ENCODE measurements at places on chromosomes 7 and 10. TPM values are rescaled to one million over a fixed set of nuclear protein-coding genes. Genes with fewer than 3 reads are reported as not detected.
A peak's percentile ranks its signal among the peaks of the same experiment; 100 is the strongest.

Gene TUBAL3
- 0.34 TPM for total RNA-seq

- no peak for DNase-seq
These were observed 22.9 kb upstream of the ELFN1 start for GRCh38 chr7:1646957-1647891.

Gene NOBOX
- not detected for total RNA-seq

DNA sequence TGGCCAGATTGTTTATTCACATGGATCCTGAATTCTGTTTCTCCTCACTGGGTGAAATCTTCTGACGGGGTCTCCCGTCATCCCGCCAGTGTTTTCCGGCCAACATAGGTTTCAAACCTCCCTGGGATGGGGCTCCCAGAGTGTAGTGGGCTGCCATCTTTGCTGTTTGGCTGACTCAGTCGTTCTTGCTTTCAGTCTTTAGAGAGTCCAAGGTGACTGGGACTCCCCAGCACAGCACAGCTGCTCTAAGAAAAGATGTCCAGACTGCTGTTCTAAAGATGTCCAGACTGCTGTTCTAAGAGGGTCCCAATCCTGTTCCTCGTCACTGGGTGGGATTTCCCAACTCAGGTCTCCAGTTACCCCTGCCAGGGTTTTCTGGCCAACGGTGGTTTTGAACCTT is 801.9 kb upstream of the IGFBP3 start:
- DNase-seq, result no peak

DNA sequence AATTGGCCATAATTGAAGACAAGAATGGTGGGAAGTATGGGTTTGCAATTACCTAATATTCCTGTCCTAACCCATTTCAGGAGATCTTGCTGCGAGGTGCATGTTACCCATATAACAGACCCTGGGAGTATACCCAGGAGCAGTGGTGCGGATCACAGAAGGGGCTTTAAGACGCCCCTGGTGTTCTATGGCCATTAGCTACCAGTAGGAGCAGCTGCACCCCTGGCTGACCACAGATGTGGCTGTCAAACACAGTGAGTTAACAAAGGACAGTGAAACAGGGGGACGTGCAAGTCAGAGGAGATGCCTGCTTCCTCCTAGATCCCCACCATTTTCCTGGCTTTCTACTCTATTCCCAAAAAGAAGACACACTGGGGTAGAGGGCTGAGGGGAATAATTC is 25.2 kb downstream of the AOC1 start:
- no peak for DNase-seq

Gene LRRC72
- total RNA-seq, result not detected

DNA sequence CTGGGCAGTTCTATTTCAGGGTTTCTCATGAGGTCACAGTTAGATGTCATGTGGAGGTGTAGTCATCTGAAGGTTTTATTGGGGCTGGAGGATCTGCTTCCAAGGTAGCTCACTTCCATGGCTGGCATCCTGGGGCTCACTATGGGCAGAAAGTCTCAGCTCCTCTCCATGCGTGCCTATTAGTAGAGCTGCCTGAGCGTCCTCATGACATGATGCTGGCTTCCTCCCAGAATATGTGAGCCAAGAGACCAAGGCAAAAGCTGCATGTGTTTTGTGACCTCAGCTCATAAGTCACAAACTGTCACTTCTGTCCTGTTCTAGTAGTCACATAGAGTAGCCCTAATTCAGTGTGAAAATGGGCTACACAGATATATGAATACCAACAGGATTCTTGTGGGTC is 524.4 kb downstream of the SUGCT start:
- DNase-seq, result no peak

GRCh38 chr10:79097021-79097872 is 28.5 kb downstream of the ZMIZ1 start:
- DNase-seq, result no peak

- peak; percentile 60 for DNase-seq
These were observed 146.2 kb upstream of the KLF6 start for GRCh38 chr10:3931224-3931623.

Gene CRYGN
- total RNA-seq, result not detected

Gene PITX3
- total RNA-seq, result not detected

DNA sequence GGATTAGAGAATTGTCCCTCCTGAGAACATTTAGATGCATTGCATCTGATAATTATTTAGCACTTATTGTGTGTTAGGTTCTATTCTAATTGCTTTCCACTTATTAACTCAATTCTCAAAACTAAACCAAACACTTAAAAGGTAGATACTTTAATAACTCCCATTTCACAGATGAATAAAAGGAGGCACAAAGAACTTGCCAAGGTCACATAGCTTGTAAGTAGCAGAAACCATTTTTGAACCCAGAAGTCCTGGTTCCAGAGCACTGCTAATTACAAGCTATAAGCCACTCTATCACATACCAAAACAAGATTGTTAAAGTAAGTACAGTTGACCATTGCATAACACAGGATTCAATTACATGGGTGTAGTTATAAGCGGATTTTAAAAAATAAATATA is 164.9 kb downstream of the CPED1 start:
- no peak for DNase-seq

- DNase-seq, result no peak
These were observed 454.7 kb upstream of the FOXK1 start for GRCh38 chr7:4227105-4228010.
